ENCODE measurements at places on chromosomes 3 and 15.

DNA sequence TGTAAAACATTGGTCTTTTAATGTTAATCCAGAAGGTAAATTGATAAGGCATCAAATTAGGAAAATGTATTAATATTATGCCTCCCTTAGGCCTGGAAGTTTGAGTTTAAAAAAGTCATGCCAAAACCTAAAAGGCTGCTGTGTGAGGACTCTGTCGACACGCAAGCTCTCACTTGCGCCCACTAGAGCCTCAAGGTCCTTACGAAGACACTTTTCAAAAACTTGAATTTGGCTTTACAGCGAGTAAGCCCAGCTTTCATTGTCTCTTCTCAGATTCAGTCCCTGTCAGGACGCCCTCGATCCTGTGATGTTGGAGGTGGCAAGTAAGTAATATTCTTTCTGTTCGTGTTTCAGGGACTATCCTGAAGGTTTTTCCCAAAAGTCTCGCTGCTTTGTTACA, 89.7 kb downstream of the CRTC3 start:
- H3K4me1 ChIP-seq: no peaks in the 10 kb centered on the region
- peaks cover 33% of the 10 kb centered on the region for H3K36me3 ChIP-seq
- no peak overlapping the region for H3K4me3 ChIP-seq
- no peaks in the 10 kb centered on the region for H3K27me3 ChIP-seq

GRCh38 chr3:157718800-157719199, 215.6 kb upstream of the VEPH1 start:
- no peak overlapping the region for H3K4me3 ChIP-seq
- H3K27ac ChIP-seq: no peak overlapping the region
- H3K27me3 ChIP-seq: no peaks in the 10 kb centered on the region
- H3K4me1 ChIP-seq: no peaks in the 10 kb centered on the region
- H3K36me3 ChIP-seq: no peaks in the 10 kb centered on the region
- no peak for DNase-seq

DNA sequence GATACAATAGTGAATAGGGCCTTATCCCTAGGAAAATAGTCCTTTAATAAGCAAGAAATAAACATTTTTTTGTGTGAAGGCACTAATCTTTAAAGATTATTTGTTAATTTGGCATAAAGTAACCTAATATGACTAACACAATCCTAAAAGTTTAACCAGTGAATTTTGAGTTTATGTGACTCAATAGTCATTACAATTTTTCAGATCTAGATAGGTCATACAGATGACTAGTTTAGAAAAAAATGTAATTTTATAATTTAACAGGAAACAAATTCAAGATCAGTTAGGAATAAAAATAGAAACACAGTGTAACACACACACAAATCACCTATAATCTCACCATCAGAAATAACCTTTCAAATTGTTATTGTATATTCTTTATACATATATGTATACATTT, 620.7 kb upstream of the ALCAM start:
- no peaks in the 10 kb centered on the region for H3K4me1 ChIP-seq
- no peak for DNase-seq
- no peaks in the 10 kb centered on the region for H3K27me3 ChIP-seq
- no peak overlapping the region for H3K27ac ChIP-seq
- H3K4me3 ChIP-seq: no peak overlapping the region
- no peaks in the 10 kb centered on the region for H3K36me3 ChIP-seq

- peaks cover 16% of the 10 kb centered on the region for H3K4me1 ChIP-seq
- DNase-seq: no peak
- H3K27ac ChIP-seq: no peak overlapping the region
- H3K4me3 ChIP-seq: no peak overlapping the region
Measured at GRCh38 chr3:34212175-34212574, 413.7 kb downstream of the PDCD6IP start.

DNA sequence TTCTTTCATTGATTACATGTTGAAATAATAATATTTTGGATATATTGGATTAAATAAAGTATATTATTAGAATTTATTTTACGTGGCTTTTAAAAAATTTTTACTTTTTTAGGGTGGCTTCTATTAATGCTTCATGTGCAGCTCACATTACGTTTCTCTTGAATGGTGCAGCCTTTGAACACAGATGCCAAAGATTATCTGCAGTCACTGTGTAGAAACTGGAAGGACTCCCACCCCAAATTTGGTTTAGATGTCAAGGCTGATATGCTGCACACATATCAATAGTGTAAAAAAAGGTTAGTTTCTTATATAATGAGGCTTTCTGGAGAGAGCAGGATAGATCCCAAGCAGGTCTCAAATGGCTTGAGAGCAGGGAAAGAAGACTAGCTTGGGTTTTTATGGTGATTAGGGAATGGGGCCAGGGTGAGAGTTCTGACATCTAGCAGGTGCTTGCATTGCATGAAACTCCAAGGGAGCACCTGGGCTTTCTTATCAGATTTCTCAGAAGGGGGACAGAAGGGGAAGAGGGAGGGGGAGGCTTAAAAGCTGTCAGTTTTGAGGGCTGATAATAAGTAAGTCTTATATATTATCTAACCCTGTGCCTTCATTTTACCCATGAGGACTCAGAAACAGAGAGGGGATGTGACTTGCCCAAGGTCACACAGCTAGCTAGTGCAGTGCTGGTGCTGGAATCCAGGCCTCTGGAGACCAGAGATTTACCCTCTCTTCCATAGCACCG, 89.6 kb downstream of the CHST2 start:
- H3K27ac ChIP-seq: no peak overlapping the region
- H3K36me3 ChIP-seq: no peaks in the 10 kb centered on the region
- peaks cover 3% of the 10 kb centered on the region for H3K4me1 ChIP-seq

- no peaks in the 10 kb centered on the region for H3K27me3 ChIP-seq
- peaks cover 30% of the 10 kb centered on the region for H3K4me1 ChIP-seq
- no peak for DNase-seq
- no peak overlapping the region for H3K4me3 ChIP-seq
Measured at GRCh38 chr3:148208975-148209374, 488.7 kb upstream of the AGTR1 start.

- DNase-seq: no peak
- no peak overlapping the region for H3K4me3 ChIP-seq
- H3K4me1 ChIP-seq: peaks cover 7% of the 10 kb centered on the region
- no peaks in the 10 kb centered on the region for H3K27me3 ChIP-seq
- no peak overlapping the region for H3K27ac ChIP-seq
Measured at GRCh38 chr15:79989682-79990081, 18.7 kb upstream of the BCL2A1 start.

DNA sequence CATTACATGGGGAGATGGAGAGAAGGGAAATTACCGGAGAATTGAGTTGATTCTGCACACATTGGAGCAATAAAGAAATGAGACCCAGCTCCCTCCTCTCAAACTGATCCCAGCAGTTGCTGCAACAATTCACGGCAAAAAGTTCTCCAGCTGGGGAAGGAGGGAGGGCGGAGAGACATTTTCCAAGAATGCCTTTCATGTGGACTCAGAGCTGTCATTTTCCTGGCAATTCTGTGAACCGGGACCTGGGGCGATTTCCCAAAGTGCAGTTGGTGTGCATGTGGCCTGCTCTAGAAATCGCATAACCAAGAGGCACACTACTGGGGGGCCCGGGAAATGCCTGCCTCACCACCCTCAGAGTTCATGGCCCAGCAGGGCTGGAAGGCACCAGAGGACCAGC, 48.7 kb upstream of the IREB2 start:
- H3K4me1 ChIP-seq: peaks cover 42% of the 10 kb centered on the region
- no peak overlapping the region for H3K4me3 ChIP-seq
- H3K27me3 ChIP-seq: peaks cover 12% of the 10 kb centered on the region
- no peaks in the 10 kb centered on the region for H3K36me3 ChIP-seq
- peak overlapping the region; percentile 74 for H3K27ac ChIP-seq

DNA sequence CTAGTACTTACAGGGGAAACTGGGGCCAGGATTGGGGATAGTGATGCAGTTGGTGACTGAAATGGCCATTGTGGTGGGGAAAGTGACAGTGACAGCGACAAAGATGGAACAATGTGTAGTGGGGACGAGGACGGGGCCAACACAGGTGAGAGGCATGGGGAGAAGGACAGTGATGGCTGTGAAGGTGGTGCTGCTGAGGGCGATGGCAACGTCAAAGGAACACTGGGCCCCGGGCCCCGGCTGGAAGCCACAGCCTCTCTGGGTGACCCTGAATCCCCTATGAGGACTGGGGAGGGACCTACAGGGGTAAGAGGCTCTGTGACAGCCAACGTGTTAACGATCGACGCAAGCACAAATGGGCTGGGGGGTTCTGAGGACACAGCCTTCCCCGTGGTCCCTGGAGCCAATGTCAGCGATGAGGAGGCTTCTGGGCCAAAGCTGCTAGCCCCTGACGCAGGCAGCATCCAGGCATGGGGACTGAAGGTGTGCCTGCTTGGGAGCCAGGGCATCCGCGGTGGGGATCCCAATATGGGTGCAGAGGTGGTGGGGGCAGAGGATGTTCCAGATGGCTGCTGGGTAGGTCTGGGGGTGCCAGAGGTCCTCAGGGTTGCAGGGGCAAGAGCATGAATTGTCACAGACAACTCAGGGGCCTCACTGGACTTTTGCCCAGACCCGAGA, 25.2 kb upstream of the GOLGA6C start:
- peaks cover 13% of the 10 kb centered on the region for H3K27me3 ChIP-seq
- no peaks in the 10 kb centered on the region for H3K36me3 ChIP-seq
- H3K4me1 ChIP-seq: no peaks in the 10 kb centered on the region
- DNase-seq: no peak

DNA sequence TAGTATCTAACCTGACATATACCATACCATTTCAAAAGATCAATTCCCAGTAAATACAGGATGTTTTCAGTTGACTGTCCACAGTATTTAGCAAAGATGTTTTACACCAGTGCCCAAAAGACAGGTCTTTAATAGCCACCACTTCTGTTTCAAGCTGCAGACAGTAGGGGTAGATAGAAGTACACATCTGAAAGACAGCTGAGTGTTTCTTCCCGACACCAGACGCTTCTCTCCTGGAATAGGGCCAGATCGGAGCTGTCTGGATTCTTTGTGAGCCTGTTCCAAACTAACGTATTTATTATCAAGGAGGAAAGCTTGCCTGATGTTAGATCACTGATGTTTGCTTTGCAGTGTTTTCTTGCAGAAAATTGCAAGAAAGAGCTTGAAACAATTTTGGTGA, 136.1 kb upstream of the RBMS3 start:
- H3K27ac ChIP-seq: peak overlapping the region; percentile 75
- peaks cover 40% of the 10 kb centered on the region for H3K4me1 ChIP-seq
- no peaks in the 10 kb centered on the region for H3K36me3 ChIP-seq
- H3K27me3 ChIP-seq: no peaks in the 10 kb centered on the region

- H3K27ac ChIP-seq: no peak overlapping the region
- H3K27me3 ChIP-seq: no peaks in the 10 kb centered on the region
- H3K4me3 ChIP-seq: no peak overlapping the region
- no peaks in the 10 kb centered on the region for H3K36me3 ChIP-seq
Measured at GRCh38 chr3:55180936-55181535, 253.2 kb upstream of the LRTM1 start.

DNA sequence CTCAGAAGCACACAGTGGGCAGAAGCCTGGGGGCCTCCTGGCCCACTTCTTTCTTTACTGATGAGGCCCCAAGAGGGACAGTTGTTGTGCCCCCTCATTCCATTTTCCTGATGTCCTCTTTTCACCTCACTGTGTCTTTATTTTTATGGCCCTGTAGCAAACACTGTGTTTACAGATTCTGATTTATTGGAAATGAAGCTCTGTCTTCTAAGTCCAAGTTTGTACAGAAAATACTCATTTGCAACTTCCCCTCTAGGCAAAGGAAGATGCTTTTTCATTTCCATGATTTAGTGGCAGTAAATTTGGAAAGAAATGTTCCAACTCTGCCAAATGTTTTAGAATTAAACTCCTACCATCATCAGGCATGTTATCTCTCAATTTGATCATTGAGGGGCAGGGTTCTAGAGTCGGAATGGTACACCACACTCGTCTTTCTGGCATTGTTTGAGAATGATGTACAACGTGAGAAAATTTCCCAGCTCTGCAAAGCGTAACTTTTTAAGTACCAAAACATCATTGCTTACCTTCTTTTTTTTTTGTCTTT, 129.7 kb downstream of the ARNT2 start:
- H3K4me1 ChIP-seq: no peaks in the 10 kb centered on the region
- DNase-seq: no peak
- H3K27me3 ChIP-seq: no peaks in the 10 kb centered on the region
- peaks cover 33% of the 10 kb centered on the region for H3K36me3 ChIP-seq
- H3K4me3 ChIP-seq: no peak overlapping the region
- no peak overlapping the region for H3K27ac ChIP-seq

- no peaks in the 10 kb centered on the region for H3K27me3 ChIP-seq
- H3K4me1 ChIP-seq: peaks cover 51% of the 10 kb centered on the region
- H3K36me3 ChIP-seq: peaks cover 22% of the 10 kb centered on the region
- no peak overlapping the region for H3K27ac ChIP-seq
Measured at GRCh38 chr3:50318615-50319014, 3.9 kb downstream of the HYAL2 start.

GRCh38 chr3:156867920-156868319, 41.8 kb downstream of the LEKR1 start:
- no peak overlapping the region for H3K4me3 ChIP-seq
- no peak overlapping the region for H3K27ac ChIP-seq
- no peak for DNase-seq
- no peaks in the 10 kb centered on the region for H3K27me3 ChIP-seq
- peaks cover 6% of the 10 kb centered on the region for H3K36me3 ChIP-seq

DNA sequence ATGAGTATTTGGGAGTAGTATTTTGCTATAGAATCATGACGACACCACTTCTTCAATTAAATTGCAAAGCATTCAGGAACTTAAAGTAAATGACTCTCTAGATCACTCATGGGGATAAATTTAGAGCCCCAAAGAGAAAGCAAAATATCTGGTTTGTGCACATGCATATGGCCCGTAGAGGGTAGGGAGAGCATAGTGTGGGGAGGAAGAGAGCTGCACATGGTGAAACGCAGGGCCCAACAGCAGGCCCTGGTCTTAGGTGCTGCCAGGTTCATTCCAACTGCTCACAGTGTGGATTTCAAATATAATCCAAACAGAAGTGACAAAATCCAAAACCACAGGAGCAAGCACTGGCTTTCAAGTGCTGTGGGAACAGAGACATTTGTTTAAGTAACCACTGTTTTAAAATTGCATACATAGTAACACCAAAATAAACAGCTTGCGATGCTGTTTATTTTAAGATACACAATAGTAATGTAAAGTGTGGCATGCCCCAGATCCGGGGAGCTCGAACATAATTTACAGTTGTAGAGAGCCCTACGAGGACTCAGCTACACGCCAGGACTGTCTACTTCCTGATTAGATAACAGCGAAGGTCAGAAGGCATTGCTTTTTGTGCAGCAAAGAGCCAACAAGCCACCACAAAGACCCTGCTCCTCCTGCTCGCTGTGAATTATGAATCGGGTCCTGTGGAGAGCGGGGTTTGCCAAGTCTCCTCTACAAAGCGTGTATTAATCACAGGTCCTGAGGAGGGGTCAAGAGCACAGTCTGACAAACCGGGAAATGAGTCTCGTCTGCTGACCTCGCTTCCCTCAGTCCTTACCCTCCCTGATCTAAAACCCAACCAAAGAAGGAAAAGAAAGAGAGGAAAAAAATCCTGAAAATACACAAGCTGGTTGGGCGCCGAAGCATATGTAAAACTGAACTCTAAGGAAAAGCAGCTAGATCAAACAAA, 80.6 kb downstream of the MEIS2 start:
- DNase-seq: no peak
- H3K4me3 ChIP-seq: peak overlapping the region; percentile 29
- H3K4me1 ChIP-seq: peaks cover 76% of the 10 kb centered on the region
- no peaks in the 10 kb centered on the region for H3K27me3 ChIP-seq
- peaks cover 32% of the 10 kb centered on the region for H3K36me3 ChIP-seq
- peak overlapping the region; percentile 83 for H3K27ac ChIP-seq

All from mesothelial cell of epicardium (in vitro differentiated cells).